Upper lobe of left lung (tissue), 6 donors: ENCODE measurements at places on chromosomes 2 and 18. TPM values are rescaled to one million over a fixed set of nuclear protein-coding genes. Genes with fewer than 3 reads are reported as not detected.

Gene VWA3B
- total RNA-seq: 5.2 TPM

Gene FAM237A
- total RNA-seq: not detected

Gene ERMN
- 1.1 TPM for total RNA-seq

Gene HK2
- 98.8 TPM for total RNA-seq

Gene PID1
- 42.0 TPM for total RNA-seq

Gene UGT1A6
- not detected for total RNA-seq

Gene SERPINB8
- total RNA-seq: 10.1 TPM

Gene SF3B6
- total RNA-seq: 73.1 TPM

Gene SLC11A1
- 241 TPM for total RNA-seq

Gene MOGAT1
- 1.0 TPM for total RNA-seq

Gene MC4R
- total RNA-seq: not detected

Gene HOXD12
- not detected for total RNA-seq

Gene KCNK3
- 36.1 TPM for total RNA-seq
